BJ (cell line): ENCODE measurements at places on chromosomes 1 and 21.

DNA sequence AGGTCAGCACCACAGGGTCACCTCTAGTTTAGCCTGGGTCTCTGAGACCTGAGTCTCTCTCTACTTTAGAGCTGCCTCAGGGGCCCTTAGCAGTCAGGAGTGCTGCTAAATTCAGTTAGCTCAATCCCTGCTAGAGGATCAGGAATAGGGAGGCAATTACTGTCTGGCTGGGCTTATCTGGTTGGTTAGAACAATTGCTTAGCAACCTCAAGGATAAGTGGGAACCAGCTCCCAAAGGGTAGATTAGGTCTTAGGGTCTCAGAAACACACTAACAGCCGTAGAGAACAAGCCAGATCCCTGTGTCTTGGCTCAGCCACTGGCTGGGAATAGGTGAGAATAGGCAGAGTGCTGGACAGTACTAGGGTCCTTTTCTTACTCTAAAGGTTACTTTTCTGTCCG, 7.7 kb downstream of the PM20D1 start:
- DNase-seq: no peak

GRCh38 chr1:167648252-167648849, 18.3 kb downstream of the RCSD1 start:
- DNase-seq: no peak

- DNase-seq: no peak
These were observed 54.1 kb downstream of the KCNJ15 start for GRCh38 chr21:38310646-38311485.

DNA sequence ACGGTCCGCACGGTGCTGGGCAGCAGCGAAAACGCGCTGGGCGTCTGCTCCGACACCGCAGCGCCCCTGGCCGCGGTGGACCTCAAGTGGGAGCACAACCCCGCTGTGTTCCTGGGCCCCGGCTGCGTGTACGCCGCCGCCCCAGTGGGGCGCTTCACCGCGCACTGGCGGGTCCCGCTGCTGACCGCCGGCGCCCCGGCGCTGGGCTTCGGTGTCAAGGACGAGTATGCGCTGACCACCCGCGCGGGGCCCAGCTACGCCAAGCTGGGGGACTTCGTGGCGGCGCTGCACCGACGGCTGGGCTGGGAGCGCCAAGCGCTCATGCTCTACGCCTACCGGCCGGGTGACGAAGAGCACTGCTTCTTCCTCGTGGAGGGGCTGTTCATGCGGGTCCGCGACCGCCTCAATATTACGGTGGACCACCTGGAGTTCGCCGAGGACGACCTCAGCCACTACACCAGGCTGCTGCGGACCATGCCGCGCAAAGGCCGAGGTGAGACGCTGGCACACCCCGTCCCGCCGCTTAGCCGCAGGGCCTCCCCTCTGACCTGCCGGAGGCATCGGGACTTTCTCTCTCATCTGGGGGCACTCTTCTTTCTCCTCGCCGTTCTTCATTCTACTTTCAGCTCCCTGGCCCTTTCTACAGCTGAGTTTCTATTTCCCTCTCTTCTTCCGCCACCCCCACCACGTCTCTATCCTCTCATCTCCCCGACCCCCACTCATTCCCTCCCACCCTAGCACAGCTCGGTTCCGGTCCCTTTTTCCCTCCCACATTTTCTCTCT, 1.0 kb downstream of the NPR1 start:
- DNase-seq: no peak

DNA sequence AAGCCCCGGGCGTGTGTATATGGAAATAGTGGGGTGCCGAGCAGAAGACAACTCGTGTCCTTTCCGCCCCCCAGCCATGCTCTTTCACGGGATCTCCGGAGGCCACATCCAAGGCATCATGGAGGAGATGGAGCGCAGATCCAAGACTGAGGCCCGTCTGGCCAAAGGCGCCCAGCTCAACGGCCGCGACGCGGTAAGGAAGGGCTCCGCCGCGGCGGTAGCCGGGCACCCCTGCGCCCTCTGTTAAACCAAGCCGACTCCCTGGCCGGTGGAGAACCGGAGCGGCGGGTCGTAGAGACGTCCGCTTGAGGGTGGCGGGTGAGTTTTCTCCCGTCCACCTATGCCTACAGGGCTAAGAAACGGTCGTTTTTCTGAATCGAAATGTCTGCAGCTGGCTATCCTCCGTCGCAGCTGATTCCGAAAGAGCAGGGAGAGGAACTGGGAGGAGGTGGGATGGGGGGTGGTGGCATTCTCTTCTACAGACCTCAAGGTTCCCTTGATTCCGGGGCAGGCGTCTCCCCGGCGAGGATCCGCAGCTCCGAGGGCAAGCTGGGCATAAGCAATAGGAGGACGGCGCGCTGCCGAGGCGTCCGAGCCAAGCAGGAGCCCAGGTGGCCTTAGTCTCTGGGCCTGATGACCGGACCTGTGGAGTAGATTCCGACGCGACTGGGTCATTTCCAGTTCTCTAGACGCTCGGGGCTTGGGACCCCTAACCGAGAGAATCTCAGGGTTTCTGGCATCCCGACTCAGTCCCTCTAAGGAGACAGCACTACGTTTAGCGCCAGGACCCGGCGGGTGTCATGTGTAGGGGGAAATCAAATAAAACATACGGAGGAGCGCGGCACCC, 856 bp downstream of the LHX9 start:
- DNase-seq: no peak

DNA sequence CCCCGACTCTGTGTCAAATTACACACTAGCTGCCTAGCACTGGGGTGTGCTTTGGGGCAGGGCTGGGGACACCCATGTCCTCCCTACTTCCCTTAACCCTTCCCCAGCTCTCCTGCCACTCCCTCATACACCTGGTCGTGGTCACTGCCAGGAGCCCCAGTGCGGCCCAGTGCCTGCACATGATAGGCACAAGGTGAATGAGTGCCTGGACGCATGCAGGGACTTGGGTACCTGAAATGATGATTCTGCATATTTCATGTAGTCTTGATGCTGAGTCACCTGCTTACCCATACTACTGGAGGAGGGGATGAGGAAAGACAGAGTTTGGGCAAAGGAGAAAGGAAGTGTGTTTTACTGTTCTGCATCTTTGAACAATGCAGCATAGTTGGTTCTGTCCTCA, 1.5 kb upstream of the VANGL2 start:
- DNase-seq: no peak

DNA sequence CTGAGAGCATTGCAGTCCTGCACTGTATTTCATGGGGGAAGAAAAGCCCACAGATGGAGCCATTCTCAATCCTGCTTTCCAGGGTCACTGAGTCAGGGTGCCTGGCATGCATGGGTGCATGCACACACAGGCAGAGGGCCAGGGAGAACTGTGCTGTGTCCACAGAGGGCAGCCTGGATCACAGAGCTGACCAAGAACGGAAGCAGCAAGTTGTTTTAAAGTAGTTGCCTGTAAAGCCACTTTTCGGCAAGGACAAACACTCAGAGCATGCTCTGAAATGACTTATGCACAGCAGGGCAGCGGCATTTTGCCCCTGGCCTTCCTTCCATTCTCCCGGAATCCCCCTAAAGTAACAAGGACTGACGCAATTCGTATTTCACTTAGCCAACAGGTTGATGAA, 3.6 kb downstream of the ERG start:
- no peak for DNase-seq
